ENCODE measurements at places on chromosomes 1 and 21.
A peak's percentile ranks its signal among the peaks of the same experiment; 100 is the strongest.

DNA sequence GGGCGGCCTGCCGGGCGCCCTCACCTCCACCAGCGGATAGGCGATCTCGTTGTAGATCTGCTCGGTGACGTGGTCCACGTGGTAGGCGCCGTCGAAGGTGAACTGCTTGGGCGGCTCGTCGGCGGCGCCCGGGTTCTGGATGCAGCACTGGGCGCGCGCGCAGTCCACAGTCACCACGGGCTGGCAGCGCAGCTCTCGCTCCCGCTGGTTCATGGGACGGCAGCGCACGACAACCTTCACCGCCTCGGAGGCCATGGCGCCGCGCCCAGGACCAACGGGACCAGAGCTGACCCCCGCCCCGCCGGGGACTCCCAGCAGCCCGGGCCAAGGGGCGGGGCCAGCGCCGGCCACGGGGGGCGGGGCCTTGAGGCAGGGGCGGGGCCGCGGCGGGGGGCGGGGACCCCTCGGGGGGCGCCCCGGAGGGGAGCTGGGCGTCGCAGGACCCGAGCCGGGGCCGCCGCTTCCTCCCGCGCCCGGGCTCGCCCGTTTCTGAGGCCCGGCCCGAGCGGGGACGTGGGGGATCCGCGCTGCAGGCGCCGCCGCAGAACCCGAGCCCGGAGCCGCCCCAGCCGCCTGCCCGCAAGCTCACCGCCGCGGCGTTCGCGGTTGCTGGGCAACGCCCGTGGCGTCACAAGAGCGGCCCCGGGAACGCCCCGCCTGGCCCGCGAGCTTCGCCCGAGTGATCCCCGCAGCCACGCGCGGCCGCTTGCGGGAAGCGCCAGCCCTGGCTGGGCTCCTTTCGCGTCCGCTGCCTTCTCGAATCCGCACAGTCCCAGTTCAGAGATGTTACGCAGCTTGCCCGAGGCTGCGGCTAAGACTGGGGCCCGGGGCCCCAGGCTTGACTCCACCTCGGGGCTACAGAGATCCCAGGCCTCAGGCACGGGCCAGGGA is at the start of gene KIF17:
Gene KIF17, minus strand, starts transcription at position 556 of the 891 bp plus-strand sequence. Its CDS starts 301 bp downstream, at position 255.
- DNase-seq, result peak; percentile 76

GRCh38 chr1:199463521-199464127 is 563.9 kb upstream of the NR5A2 start:
- DNase-seq, result peak; percentile 8

DNA sequence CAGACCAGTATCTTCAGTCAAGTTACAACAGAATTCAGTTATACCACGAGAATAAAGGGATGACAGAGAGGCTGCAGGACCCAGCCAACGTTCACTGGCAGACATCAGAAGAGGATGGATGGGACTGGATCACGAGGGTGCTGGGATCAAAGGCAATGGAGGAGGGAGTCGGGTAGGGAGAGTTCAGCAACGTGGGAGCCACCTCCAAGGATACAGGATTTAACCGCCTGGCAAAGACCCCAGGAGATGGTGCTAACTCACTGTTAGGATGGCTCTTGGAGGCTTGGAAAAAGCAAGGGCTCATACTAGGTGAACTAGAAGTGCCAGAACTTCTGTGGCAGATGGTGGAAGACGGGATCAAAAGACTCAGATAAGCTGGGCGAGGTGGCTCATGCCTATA is 99.1 kb upstream of the DISP3 start:
- no peak for DNase-seq

GRCh38 chr1:5914676-5915365 is 77.4 kb downstream of the NPHP4 start:
- DNase-seq, result no peak

DNA sequence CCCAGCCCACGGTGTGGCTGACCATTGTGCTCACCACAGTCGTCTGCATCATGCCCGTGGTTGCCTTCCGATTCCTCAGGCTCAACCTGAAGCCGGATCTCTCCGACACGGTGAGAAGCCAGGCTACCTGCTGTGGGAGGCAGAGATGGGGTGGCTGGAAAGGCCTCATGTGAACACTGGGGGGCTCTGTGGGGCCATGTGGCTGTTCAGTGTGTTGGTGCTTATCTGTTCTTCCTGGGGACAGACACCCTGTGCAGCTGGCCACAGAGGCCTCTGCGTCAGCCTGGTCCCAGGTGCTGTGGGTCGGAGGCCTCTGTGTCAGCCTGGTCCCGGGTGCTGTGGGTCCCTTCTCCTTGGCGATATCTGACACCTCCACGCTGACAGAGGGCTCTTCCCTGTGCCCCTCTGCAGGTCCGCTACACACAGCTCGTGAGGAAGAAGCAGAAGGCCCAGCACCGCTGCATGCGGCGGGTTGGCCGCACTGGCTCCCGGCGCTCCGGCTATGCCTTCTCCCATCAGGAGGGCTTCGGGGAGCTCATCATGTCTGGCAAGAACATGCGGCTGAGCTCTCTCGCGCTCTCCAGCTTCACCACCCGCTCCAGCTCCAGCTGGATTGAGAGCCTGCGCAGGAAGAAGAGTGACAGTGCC is 23.2 kb downstream of the ATP8B2 start:
- no peak for DNase-seq

DNA sequence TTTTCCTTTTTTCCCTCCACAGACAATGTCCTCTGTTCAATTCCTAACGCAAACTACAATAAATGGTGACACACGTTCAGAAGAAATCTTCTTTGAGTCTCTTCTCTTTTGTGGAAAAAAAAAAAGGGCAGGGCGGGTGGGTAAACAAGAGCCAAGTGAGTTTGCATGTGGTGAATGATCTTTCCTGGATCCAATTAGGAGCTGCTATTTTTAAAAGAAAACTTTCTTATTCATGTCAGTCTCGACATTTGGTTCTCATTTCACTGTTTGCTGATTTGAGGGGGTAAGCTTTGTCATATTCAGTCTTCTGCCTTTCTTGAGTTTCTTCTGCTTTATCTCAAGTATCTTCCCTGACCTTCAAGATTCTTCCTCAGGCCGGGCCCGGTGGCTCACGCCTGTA is 29.2 kb upstream of the KIF1B start:
- DNase-seq, result no peak

DNA sequence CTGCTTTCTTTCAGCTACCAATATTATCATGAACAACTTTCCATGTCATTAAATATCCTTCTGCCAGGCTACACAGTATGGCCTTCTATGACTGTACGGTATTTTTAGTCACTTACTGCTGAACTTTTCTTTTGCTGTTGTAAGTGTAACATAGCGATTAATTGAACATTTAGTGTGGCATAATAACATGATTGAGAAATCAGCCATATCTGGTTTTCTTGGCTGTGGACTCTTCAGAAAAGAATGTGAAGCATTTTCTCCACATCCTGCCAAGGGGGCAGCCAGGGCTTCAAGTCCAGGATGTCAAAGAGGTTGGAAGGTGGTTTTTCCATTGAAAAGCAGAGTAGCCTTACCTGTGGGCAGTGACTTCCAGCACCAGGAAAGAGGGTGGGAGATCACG is 8.8 kb upstream of the AHCYL1 start:
- DNase-seq, result no peak

DNA sequence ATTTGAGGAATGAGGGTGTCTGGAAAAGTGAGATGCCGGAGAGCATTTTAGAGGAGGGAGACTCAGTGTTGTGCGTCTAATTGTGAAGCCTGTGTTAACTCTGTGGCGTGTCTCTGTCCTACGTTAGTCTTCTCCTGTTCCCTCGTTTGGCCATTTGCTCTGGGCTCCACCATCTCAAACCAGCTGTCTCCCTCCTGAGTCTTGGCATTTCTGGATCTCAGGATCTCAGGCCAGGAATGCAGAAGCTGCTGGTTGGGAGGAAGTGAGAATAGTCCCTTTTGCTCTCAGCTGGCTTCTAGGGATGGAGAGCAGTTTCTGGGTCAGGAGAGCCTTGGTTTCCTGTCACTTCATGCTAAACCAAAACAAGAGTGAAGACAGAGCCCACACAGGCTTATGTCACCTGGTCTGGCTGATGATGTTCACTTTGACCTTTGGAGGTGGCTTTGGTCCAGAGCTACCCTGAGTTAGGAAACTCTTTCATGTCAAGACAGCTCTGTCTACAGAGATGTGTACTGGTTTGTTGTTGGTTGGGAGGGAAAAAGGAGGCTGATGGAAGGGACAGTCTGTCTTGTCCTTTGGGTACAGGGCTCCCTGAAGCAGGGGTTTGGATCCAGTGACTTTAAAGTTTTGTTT is 859 bp downstream of the NFASC start:
- no peak for DNase-seq

DNA sequence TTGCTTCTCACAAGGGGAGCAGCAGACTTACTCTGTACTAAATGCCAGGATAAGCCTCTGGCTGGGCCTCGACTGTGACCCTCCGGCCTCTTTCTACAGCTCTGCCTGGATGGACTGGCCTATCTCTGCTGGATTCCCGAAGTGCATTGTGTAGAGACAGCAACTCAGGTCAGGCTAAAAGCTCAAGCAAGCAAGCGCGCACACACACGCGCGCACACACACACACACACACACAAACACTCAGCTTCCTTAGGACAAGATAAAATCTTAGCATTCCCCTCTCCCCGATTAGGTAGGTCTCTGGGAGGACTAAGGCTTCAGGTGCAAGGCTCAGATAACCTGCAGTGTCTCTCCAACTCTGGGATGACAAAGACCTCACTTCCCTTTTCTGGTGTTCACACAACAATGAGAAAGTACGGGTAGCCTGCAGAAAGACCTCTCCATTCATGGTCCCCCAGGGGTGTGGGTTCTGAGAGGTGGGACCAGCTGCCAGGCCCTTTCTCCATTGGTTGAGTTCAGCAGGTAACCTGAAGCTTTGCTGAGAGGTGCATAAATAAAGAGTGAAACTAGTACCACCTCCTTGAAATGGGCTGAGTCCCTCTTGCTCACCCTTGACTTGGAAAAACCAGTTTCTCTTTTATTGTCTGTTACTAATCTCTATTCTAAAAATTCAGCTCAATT is 155.1 kb upstream of the CAMK1G start:
- DNase-seq, result peak; percentile 80

GRCh38 chr21:46356494-46357334 is 32.8 kb downstream of the PCNT start:
- no peak for DNase-seq

DNA sequence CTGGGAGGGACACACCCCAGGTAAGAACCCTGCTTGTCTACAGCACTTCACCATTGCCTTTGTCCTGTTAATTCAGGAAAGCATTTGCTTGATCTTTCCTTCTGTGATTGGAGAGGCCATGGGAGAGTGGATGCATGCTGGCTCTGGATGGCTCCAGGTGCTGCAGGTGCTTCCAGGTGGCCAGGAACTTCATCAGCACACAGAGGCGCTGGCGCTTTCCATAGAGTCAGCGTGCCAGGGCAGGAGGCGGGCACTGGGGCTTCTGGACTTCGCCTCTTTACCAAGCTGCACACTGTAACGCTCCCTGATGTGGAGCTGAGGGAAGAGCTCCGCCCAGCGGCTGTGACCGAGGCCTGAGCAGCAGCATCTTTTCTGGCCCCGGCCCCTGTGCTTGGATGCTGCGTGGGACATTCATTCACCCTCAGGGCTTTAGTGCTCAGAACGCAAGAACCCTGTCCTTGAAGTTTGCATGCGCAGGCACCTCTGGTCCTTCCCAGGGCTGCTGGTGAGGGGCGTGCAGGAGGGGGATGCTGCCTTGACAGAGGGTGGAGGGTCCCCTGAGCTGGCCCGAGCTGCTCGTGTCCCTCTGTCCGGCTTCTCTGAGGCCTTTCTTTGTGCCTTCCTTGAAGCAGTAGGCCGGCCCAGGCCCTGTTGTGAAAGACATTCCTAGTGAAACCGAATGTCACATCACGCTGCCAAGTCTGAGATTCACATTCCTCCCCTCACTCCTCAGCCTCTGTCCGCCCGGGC is 1.6 kb upstream of the MX2 start:
- peak; percentile 47 for DNase-seq

- no peak for DNase-seq
Observed at GRCh38 chr1:101002551-101002950, 23.0 kb downstream of the DPH5 start.

DNA sequence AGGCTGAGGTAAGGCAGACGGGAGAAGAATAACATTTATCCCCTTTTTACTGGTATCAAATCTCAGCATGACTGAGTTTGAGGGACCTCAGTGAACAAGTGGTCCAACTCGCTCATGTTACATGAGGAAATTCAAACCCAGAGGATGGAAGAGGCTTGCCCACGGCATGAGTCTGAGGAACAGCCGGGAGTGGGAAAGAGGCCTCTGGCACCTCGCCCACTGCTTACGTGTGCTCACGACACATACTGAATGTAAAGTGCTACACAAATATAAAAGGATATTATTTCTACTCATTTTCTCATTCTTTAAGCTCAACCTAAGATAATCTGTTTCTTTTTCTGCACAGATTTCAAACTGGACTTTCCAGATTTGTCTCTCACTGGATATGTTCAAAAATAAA is 14.7 kb downstream of the BEND5 start:
- peak; percentile 52 for DNase-seq

DNA sequence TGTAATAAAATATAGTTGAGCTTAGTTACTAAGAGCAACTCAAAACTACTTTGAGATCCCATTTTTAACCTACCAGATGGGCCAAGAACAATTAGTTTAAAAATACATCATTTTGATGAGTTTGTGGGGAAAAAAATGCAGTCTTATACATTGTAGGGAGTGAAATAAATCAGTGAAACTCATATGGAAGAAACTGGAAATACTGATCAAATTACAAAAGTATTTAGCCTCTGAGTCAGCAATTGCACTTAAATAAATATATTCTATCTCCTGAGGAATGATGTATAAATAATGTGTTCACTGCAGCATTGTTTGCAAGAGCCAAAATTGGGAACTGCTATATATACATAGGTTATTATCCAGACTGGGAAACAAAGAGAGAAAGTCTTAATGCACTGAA is 4.6 kb upstream of the SMCP start:
- DNase-seq, result no peak

DNA sequence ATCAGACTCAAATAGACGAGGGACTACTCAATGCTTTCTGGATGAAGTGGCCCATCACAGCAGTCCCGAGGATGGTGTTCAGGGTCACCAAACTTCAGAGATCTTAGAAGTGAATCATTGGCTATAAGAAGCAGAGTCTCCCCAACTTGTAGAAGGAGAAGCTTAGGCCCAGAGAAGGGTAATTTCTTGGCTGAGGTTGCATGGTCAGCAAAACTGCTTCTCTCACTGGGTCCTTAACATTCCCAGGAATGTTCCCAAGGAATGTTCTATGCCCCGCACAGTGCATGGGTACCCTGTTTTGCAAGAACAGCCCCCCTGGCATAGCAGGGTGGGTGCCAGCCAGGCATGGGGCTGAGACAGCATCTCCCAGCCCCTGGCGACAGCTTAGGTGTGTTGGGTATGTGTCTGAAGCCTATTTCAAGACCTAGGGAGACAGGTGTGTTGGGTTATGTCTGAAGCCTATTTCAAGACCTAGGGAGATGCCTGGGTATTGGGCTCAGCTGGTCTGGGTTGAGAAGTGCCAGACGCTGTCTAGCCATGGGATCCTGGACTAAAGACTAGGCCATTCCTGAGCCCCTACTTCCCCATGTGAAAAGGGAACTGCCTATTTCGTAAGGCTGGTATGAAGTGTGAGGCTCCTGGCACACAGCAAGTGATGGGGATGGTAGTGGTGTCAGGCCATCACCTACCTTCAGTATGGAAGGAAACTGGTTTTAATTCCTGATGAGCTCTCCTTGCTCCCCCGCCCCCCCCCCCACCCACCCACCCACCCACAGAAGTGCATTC is 26.1 kb downstream of the PADI6 start:
- DNase-seq, result no peak

- no peak for DNase-seq
Observed at GRCh38 chr1:173333581-173333980, 126.5 kb upstream of the TNFSF4 start.

Data from umbilical cord (tissue), 2 donors.